Effector CD4-positive, alpha-beta T cell (primary cell): ENCODE measurements at places on chromosomes 16 and 17.

- DNase-seq = peak; percentile 84
These were observed 117.8 kb upstream of the CDC42EP4 start for GRCh38 chr17:73429440-73430164.

DNA sequence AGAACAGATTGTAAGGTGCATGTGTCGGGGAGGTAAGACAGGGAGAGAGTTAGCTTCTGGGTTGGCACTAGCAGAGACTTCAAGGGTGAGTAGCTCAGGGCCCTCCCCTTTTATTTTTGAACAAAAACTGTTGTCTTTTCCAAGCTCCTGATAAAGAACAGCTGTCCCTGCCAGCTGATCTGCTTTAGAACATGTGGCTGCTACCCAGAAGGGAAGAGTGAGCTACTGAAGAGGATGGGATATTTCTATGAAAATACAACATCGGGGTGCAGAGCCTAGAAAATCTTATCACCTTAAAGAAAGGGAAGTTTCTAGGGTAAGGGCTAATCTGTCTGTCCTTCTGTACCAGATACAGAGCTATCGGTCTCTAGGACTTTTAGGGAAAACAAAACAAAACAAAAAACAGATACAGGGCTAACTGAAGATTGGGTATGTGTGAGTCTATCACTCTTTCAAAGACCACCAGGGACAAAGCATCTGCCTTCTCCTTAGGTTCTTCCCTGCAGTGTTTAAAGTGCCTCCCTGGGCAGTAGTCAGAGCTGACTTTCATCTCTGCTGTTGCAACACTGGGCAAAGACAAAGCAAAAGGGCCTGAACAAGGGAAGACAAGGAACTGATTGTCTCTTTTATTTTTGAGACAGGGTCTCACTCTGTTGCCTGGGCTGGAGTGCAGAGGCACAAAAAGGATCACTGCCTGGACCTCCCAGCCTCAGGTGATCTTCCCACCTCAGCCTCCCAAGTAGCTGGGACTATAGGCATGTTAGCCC, 5.0 kb upstream of the DHRS13 start:
- no peak for DNase-seq

DNA sequence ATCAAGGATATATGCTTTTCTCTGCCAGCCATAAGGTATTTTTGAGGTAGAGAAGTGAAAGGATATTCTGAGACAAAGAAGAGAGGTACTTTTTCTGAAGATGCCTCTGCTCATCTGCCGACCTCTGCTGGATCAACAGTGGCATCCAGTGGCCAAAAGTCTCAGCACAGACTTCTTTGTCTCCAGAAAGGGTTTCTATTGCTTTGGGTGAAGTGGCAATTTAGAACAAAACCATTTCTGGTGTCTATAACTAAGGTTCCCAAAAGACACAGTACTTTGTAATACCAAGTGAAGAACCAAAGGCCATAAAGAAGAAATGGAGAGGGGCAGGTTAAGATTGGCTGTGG, 155.2 kb upstream of the C17orf78 start:
- no peak for DNase-seq

DNA sequence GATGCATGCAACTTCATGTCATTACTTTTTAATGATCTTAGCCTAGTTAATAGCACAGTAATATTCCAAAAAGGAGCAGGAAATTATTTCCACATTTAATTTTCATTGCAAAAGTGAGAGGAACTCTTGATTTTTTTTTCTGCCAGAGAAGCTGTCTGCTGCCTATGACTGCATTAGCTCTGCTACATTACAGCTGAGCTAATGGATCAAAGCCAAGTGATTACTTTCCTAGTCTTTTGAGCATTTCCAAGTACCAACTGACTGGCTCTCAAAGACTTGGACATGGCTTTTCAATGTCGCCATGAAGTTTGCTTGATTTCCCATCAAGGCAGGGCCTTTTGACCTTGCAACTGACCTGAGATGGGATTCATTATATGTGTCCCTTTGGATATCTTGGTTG, 356.6 kb upstream of the XYLT1 start:
- DNase-seq = no peak

- DNase-seq = no peak
These were observed 164.8 kb downstream of the HAPSTR1 start for GRCh38 chr16:9256196-9256595.

DNA sequence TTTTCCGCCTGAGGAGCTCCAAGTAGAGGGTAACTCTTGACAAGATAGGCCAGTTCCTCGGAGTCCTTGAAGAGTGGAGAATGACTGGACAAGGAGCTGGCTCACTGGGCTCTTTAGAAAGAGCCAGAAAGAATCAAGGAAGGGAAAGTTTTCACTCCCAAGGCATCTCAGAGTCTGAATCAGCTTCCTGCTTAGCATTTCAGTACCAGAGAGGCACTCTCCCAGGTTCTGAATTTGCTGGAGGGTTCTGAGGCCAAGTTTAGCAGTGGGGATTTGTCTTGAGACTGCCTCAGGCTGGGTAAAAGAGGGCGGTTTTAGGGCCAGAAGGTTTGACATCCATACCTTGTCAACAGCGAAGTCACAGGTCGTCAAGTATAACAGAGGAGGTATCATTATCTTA, 25.5 kb downstream of the GP2 start:
- no peak for DNase-seq

DNA sequence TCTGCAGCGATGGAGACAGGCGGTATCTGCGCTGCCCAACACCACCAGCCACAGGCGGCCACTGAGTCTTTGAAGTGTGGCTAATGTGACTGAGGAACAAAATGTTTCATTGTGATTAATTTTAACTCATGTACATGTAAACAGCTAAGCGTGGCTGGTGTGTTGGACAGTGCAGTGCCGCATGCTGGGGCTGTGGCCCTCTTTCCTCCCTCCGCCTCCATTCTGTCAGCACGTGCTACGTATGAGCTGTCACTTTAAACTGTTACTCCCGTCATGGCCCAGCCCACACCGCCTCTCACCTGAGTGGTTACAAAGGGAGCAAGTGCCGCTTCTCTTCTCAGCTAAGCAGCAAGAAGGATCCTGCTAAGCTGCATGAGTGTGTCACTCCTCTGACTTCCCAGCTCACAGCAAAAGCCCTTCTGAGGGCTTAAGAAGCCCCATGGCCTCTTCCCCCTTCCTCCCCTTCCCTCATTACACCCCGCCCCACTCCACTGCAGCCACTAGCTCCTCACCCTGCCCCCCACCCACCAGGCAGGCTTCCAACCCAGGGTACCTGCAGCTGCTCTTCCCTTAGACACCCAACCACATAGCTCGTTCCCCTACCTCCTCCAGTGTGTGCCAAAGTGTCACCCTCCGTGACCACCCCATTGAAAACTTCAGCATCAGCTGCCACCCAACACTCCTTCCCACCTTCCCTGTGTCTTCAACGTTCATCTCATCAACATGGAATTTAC, 15.0 kb downstream of the HASPIN start:
- peak; percentile 43 for DNase-seq

DNA sequence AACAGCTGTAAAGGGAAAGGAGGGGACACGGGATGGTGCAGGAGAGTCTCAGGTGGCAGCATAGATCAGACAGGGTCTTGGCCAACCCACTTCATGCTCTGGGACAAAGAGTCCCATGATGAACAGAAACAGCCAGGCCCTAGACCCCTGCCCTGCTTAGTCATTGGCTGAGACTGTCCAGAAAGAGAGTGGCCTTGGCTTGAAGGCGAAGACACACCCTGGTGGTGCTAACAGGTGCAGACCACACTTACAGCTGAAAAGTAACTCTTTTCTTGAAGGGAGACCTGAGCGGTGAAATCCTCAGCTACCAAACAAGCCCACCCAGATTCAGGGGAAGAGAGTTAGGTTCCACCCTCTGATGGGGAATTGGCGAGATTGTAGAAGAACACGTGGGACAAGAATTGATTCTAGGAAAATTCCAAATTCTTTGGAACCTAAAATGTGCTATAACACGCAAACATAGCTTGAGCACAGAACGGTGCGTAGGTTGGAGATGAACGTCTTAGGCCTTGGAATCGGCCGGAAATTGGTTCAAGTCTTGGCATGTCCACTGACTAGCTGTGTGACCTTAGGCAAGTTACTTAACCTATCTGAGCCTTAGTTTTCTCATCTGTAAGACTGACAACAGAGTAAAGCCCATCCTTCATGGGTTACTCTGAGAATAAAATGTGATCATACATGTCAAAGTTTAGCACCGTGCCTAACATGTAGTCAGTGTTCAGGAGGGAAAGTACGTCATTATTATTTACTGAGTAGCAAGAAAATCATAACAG, 12.5 kb upstream of the MLYCD start:
- DNase-seq = no peak

DNA sequence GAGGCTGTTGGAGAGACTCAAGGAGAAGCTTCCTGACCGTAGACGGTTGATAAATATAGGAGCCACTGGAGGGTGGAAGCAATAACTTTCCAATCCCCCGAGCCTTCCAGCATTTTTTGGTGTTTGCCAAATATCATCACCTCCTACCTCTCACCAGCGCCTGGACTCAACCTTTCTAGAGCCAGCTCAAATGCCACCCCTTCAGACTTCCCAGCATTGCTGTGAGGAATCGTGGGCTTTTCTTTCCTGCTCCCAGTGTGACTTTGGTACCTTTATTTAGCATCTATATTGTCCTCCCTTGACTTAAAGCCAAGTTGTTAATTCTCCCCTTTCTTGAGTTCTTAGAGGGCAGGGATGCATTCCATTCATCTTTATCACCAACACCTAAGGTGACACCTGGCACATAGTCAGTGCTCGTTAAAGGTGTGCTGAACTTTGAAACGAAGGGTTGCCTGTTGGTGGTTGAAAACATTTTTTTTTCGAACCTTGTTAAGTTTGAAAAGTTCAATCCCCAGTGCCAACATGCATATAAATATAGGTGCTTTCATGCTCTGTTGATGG, 35.3 kb upstream of the CCR7 start:
- no peak for DNase-seq

DNA sequence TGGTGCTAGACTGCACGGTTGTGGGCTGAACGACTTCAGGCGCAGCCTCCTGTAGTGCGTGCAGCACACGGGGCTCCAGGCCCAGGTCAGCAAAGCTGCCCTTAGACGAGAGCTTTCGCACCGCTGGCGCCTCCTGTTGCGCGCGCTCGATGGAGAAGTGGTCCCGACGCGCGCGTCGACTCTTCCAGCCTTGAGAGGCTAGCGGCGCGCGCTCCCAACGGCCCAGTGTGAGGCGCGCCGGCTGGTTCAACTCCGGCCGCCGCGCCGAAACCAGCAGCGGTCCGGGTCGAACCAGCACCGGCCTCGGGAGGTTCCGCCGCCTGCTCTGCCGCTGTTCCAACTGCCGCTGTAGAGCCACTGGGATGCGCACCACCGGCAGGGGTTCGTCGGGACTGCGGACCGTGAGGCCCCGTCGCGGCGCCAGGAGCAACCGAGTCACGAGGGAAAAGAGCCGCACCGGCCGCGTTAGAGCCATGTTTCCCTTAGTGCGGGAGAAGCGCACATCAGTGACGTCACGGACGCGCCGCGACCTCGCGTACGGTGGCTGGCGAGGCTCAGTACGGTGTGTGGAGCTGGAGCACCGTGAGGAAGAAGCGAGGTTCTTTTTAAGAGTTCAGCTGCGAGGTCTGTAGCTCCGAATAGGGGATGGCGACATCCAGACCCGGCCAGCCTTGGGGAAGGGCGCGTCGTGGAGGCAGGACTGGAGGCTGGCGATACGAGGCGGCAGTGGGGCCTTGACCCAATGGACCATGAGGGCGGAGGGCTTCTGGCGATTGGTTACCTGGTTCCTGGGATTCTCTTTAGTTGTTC, at the start of the genes DDX28 and DUS2:
Gene DDX28, minus strand, starts transcription at position 505 of the 810 bp plus-strand sequence. Its CDS starts 30 bp downstream, at position 475.
Gene DUS2, plus strand, starts transcription at position 557 of the 810 bp plus-strand sequence. CDS start 14,740 bp downstream, outside the sequence.
- peak; percentile 91 for DNase-seq

- no peak for DNase-seq
These were observed 20.3 kb downstream of the PITPNM3 start for GRCh38 chr17:6536053-6536452.

GRCh38 chr16:66521252-66521713, 28.6 kb downstream of the TK2 start:
- no peak for DNase-seq

DNA sequence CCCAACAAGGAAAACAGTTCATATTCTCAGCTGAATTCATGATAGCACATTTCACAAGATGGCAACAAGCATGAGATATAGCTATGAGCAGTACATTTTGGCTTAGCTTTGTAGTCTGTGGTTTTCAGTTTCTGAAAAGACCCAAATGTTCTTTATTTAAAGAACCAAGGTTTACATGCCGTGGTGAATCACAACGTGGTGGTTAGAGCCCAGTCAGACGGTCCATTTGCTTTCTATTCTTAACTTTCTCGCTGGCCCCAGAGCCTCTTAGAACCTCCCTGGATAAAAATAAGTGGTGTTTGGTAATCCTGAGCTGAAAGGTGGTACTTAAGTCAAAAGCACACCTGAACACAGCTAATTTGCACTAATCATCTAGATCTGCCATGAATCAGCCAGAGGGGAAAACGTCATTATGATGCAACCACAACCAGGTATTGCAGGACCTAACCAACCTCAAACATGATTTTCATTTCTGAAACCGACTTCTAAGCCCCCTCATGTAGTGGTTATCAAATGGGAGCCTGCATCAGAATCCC, 18.6 kb upstream of the HAPSTR1 start:
- DNase-seq = no peak

- DNase-seq = no peak
These were observed 1.2 kb downstream of the FAAP100 start for GRCh38 chr17:81550830-81551457.

DNA sequence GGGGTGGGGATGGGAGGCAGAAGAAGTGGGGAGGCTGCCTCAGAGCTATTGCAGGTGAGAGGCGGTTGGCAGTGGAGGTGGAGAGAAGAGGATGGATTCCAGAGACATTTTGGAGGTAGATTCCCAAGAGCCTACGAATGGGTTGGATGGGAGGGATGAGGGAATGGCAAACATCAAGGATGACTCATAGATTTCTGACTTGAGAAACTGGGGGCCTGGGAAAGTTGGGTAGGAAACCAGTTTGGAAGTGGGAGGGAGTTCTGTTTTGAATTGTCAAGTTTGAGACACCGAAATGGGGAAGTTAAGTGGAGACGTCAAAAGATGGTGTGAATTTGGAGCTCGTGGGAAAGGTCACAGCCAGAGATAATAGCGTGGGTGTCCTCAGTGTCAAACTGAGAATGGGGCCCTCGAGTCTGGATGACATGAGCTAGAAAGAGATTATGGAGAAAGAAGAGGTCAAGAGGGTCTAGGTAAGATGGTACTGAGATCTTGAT, 6.2 kb upstream of the CYLD start:
- no peak for DNase-seq

DNA sequence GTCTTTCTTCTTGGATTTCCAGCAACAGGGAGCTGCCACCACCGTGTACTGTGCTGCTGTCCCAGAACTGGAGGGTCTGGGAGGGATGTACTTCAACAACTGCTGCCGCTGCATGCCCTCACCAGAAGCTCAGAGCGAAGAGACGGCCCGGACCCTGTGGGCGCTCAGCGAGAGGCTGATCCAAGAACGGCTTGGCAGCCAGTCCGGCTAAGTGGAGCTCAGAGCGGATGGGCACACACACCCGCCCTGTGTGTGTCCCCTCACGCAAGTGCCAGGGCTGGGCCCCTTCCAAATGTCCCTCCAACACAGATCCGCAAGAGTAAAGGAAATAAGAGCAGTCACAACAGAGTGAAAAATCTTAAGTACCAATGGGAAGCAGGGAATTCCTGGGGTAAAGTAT, 389.0 kb downstream of the MAF start:
- no peak for DNase-seq

DNA sequence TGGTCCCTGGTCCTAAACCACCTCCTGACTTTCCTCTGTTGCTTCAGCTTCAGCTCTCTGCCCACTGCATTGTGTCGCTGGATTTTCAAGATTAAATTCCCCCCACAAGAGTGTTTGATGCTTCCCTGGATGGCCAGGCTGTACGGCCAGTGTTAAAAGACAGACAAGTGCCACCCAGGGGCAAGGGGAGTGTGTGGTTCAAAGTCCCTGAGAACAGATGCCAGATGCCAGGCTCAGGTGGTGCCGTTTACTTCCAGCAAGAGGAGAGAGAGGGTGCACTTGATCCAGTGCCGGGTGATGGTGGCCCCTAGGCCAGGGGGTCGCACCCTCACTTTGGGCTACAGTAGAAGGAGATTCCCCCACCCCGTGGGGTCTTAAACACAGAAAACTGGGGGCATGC, 109.2 kb downstream of the RPTOR start:
- no peak for DNase-seq
